A375 (cell line): ENCODE measurements at places on chromosomes 7 and 10. TPM values are rescaled to one million over a fixed set of nuclear protein-coding genes. Genes with fewer than 3 reads are reported as not detected.

OPN1SW gene
- not detected in 2 replicates for total RNA-seq

FANK1 gene
- 0.85 and 2.8 TPM in 2 replicates for total RNA-seq

ZPBP gene
- not detected in 2 replicates for total RNA-seq

POU6F2 gene
- total RNA-seq = 0.34 TPM in 1 of 2 replicates, not detected in the other

SMNDC1 gene
- 9.1 and 10.7 TPM in 2 replicates for total RNA-seq

GPRIN2 gene
- total RNA-seq = not detected in 2 replicates

METTL27 gene
- 19.9 TPM in 2 replicates for total RNA-seq

NPTX2 gene
- total RNA-seq = 1.9 and 4.6 TPM in 2 replicates

HERPUD2 gene
- 13.5 and 15.4 TPM in 2 replicates for total RNA-seq

NXPH1 gene
- total RNA-seq = not detected in 2 replicates

CTBP2 gene
- total RNA-seq = 91.5 and 94.7 TPM in 2 replicates

SPDYE11 gene
- total RNA-seq = not detected in 2 replicates

INSYN2A gene
- total RNA-seq = not detected in 2 replicates

SEC23IP gene
- total RNA-seq = 51.0 and 76.4 TPM in 2 replicates

ATG9B gene
- not detected in 2 replicates for total RNA-seq

UBTD1 gene
- total RNA-seq = 16.2 and 24.7 TPM in 2 replicates

VENTX gene
- total RNA-seq = not detected in 2 replicates
